A549 treated with RU486 at 1 μM for 4 hours (cell line): ENCODE measurements at places on chromosomes 6 and 20. TPM values are rescaled to one million over a fixed set of nuclear protein-coding genes. Genes with fewer than 3 reads are reported as not detected.

The HUS1B gene
- 0.20 to 0.43 TPM (median 0.24 TPM) in 4 of 5 replicates, not detected in the other for total RNA-seq

The RGS17 gene
- 3.5 to 7.8 TPM (median 7.0 TPM) in 5 replicates for total RNA-seq

The CRISP3 gene
- 0.06 TPM in 1 of 5 replicates, not detected in the others for total RNA-seq

The SLC17A9 gene
- total RNA-seq = 0.02 to 0.43 TPM (median 0.25 TPM) in 3 of 5 replicates, not detected in the others

The OTOR gene
- total RNA-seq = not detected in 5 replicates
